ENCODE measurements at places on chromosomes 12 and 14.

DNA sequence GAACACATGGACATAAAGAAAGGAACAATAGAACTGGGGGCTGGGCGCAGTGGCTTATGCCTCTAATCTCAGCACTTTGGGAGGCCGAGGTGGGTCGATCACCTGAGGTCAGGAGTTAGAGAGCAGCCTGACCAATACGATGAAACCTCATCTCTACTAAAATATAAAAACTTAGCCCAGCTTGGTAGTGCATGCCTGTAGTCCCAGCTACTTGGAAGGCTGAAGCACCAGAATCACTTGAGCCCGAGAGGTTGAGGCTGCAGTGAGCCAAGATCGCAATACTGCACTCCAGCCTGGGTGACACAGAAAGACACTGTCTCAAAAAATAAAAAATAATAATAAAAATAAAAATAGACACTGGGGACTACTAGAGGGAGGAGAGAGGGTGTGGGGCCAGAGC lies 154.5 kb downstream of the SEC23A start:
- no peaks in the 10 kb centered on the region for H3K36me3 ChIP-seq
- no peak overlapping the region for H3K4me3 ChIP-seq
- no peaks in the 10 kb centered on the region for H3K4me1 ChIP-seq

DNA sequence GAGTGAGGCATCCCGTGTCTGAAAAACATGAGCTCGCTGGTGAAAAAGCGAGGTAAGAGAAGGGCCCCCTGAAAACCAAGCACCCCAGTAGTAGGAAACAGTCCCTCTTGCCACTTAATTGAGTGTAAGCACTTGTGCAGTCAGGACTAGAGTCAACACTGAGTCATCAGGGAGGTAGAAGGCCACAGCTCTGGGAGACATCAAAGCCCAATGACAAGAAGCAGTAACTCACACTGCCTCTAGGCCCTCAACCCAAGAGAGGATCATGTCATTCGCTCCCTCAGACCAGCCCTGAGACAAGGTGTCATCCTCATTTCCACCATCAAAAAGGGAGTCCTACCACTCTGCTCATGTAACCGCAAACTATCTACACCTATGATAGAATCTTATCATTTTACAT lies 17.8 kb downstream of the POMT2 start:
- peaks cover 15% of the 10 kb centered on the region for H3K4me1 ChIP-seq
- no peak overlapping the region for H3K4me3 ChIP-seq
- H3K27me3 ChIP-seq, result no peaks in the 10 kb centered on the region
- DNase-seq, result peak; percentile 28
- H3K36me3 ChIP-seq, result no peaks in the 10 kb centered on the region

- H3K27me3 ChIP-seq, result no peaks in the 10 kb centered on the region
- H3K36me3 ChIP-seq, result no peaks in the 10 kb centered on the region
- H3K4me1 ChIP-seq, result no peaks in the 10 kb centered on the region
- no peak overlapping the region for H3K4me3 ChIP-seq
- DNase-seq, result no peak
- no peak overlapping the region for H3K27ac ChIP-seq
Observed at GRCh38 chr14:75170772-75171171, 5.6 kb downstream of the TMED10 start.

DNA sequence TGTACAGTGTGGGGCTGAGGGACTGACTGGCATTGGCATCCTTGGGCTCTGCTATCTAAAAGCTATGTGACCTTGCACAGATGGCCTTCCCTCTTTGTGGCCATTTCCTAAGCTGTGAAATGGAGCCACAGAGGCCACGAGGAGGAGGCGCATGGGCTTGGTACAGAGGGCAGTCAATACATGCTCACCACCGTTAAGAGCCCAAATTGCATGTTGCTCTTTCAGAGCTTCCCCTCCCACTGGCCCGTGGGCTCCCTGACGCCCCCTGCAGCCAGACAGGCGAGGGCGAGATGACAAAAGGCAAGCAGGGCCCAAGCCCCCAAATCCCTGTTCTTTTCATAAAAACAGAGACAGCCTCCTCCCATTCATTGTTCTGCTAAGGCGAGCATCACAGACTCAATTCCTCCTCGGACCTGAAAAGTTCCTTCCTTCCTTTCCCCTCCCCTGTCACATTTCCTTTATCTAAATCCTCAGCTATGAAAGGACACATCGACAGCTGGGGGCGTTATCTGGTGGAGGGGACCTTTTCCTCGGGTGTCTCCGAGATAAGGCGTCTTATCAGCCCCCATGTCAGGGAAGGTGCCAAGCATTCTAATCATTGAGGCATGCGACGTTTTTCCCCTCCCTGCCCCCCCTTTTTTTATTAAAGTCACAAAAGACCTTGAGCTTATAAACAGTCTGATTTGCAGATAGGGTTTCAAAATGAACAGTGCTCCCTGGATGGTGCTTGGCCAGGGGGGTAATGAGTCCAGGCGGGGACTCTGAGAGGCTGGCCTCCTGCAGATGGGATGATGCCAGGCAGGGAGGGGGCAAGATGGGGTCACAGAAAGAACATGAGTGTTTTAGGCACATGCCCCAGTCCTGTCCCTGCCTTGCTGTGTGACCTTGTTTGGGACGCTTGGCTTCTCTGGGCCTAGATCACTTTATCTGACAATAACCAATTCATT lies 26.4 kb downstream of the FAM222A start:
- no peak for DNase-seq
- H3K27ac ChIP-seq, result no peak overlapping the region
- no peaks in the 10 kb centered on the region for H3K36me3 ChIP-seq
- no peak overlapping the region for H3K4me3 ChIP-seq

DNA sequence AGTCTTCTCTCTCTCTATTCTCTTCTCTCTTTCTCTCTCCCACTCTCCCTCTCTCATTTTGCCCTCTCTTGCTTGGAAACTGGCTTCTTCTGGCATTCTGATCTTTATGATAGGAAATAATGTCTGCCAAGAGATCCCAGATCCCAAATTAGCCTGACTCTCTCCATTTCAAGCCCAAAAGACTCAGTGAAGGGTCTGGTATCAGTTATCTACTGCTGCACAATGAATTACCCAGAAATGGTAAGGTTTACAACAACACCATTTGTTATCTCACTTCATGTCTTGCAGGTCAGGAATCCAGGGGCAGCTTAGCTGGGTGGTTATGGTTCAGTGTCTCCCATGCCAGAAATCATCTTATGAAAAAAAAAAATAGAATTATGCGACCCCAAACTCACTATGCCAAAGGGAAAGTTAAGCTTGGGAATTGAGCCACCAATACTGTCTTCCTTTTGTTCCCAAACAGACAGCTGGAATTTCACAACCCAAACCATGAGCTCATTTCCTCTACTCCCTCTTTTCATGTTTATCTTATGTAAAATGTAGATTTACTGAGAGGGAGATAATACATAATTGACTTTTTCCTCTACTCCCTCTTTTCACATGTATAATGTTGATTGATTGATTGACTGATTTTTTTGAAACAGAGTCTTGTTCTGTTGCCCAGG lies 67.8 kb upstream of the FICD start:
- H3K36me3 ChIP-seq, result no peaks in the 10 kb centered on the region
- H3K4me1 ChIP-seq, result no peaks in the 10 kb centered on the region
- no peaks in the 10 kb centered on the region for H3K27me3 ChIP-seq
- peak; percentile 20 for DNase-seq

- no peak overlapping the region for H3K27ac ChIP-seq
- H3K4me3 ChIP-seq, result no peak overlapping the region
- H3K4me1 ChIP-seq, result no peaks in the 10 kb centered on the region
Observed at GRCh38 chr14:21749306-21749868, 75.8 kb upstream of the OR4E1 start.

GRCh38 chr12:12032851-12033797 lies 37.6 kb upstream of the BCL2L14 start:
- H3K4me1 ChIP-seq, result no peaks in the 10 kb centered on the region
- H3K27me3 ChIP-seq, result no peaks in the 10 kb centered on the region
- no peak overlapping the region for H3K27ac ChIP-seq

DNA sequence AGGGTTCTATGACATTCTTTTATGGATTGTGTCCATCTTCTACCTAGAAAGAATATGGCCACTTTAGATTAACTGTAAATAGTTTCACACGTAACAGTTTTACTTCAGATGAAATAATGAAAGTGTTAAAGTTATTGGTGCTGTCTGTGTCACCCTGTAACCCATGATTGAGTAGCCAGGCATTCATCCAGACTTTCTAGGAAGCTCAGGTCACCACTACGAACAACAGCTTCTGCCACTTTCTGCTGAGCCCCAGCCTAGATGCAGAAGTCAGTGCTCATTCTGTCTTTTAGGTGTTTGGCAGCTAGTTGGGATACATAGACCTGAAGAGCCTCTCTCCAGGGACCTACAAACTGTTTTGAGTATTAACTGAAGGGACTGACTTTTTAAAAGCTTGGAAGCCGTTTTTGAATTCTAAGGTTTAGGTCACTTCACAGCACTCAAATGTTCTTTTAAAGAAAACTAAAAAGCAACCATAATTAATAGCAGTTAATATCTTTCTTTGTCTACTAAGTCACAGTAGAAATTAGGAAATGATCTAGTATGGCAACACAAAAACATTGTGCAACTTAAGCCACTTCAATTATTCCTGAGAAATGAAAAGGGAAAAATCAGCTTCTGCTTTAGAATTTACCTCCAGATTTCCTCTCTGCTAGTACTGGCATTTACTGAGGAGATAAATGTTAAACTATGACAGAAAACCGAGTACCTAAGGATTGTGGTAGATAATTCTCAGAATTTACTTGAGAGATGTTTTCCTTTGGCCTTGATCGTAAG lies 266.9 kb downstream of the CCDC91 start:
- no peak for DNase-seq
- no peaks in the 10 kb centered on the region for H3K36me3 ChIP-seq
- H3K27me3 ChIP-seq, result no peaks in the 10 kb centered on the region

GRCh38 chr14:90545966-90546751 lies 149.3 kb downstream of the CALM1 start:
- no peaks in the 10 kb centered on the region for H3K4me1 ChIP-seq
- no peak for DNase-seq

DNA sequence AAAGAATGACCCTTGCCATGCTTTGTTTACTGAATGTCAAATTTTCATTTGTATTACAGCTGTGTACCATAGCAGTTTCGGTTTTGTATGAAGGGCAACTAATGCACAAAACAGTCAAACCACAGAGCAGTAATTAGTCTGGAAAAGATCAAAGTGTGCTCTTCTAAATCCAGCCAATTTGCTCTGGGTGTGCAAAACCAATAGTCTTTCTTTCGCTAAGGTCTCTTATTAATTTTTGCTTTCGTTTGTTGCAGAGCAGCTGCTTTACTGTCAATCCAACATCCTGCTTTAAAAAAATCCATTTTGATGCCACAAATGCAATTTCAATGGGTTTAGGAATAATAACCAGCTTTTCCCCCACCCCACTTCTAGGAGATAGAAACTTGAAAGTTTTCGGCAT lies 114.2 kb downstream of the BRMS1L start:
- H3K27me3 ChIP-seq, result no peaks in the 10 kb centered on the region
- no peaks in the 10 kb centered on the region for H3K4me1 ChIP-seq
- DNase-seq, result no peak
- no peak overlapping the region for H3K27ac ChIP-seq

DNA sequence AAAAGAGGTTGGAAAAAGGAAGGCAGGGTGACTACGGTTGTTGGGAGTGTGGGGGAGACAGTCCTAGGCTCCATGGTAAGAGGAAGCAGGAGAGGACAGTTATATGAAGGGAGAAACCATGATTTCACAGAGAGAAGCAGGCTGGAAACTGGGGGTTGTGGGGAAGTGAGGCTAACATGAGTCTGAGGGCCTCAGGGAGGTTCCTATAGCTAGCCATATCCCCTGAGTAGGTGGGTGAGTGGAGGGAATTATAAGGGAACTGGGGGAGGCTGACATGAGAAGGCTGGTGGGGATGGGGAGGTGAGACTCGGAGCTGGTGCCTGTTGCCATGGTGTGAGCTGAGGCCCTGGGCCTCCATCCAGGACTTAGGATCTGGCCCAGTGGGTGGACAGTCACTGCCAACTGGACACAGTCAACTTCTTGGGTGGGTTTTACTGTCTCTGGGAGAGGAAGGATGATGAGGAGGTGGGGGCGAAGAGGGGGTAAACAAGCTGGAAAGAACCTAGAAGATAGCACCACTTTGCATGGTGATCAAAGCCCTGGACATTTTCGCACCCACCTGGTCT lies 1.4 kb downstream of the RNASE13 start:
- peaks cover 29% of the 10 kb centered on the region for H3K27me3 ChIP-seq
- no peak for DNase-seq
- no peaks in the 10 kb centered on the region for H3K36me3 ChIP-seq
- no peak overlapping the region for H3K27ac ChIP-seq
- no peaks in the 10 kb centered on the region for H3K4me1 ChIP-seq
- no peak overlapping the region for H3K4me3 ChIP-seq

GRCh38 chr14:73802431-73803188 lies 49.0 kb upstream of the PTGR2 start:
- no peak for DNase-seq
- no peak overlapping the region for H3K4me3 ChIP-seq
- H3K27me3 ChIP-seq, result no peaks in the 10 kb centered on the region
- H3K27ac ChIP-seq, result no peak overlapping the region

DNA sequence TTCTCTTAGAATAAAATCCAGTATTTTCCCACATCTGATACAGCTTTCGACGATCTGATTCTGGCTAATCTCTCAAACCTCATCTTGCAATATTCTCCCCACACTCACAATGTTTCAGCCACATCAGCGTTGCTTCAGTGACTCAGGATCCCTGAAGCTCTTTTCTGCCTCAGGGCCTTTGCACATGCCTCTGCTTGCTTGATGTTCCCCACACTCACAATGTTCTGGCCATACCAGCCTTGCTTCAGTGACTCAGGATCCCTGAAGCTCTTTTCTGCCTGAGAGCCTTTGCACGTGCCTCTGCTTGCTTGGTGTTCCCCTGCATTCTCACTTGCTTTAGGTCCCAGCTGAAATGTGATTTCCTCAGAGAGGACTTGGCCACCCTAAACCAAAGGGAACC lies 2.6 kb downstream of the C12orf42 start:
- no peak for DNase-seq
- H3K27ac ChIP-seq, result no peak overlapping the region
- no peaks in the 10 kb centered on the region for H3K4me1 ChIP-seq
- H3K36me3 ChIP-seq, result no peaks in the 10 kb centered on the region
- H3K4me3 ChIP-seq, result no peak overlapping the region
- no peaks in the 10 kb centered on the region for H3K27me3 ChIP-seq

DNA sequence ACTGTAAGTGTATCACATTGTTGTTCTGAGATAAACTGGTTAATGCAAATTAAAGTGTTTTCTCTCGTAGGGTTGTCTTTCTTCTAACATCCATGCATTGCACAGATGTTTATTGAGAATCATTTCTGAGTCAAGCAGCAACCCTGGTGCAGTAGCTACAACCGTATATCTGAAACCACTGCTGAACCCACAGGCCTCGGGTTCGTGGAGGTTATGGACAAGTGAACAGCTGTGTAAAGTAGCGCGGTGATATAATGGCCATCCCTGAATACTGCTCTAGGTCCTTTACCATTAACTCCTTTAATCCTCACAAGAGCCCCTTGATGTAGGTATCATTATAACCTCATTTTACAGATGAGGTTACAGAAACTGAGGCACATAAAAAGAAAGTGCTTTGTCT lies 486.1 kb upstream of the TMEM132C start:
- no peak for DNase-seq
- H3K36me3 ChIP-seq, result no peaks in the 10 kb centered on the region
- H3K4me3 ChIP-seq, result no peak overlapping the region
- H3K27ac ChIP-seq, result no peak overlapping the region
- H3K4me1 ChIP-seq, result no peaks in the 10 kb centered on the region
